ENCODE measurements at places on chromosomes 12 and 14.

GRCh38 chr12:75481774-75482173 is 1.2 kb downstream of the GLIPR1 start:
- no peak for DNase-seq

DNA sequence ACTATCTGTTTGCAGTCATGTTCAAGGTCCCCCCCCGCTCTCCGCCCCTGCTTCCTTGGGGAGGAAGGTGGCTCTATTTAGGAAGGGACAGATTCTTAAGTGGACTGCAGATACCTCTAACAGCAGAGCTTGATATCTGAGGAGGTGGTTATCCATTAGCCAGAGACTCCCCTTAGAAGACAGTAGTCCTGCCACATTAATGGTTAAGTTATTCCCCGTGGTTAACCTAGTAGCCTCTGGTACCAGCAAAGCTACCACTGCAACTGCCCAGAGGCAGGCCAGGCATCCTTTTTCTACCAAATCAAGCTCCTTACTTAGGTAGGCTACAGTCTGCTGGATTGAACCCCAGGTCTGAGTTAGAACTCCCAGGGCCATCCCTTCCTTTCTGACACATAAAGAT is 162.1 kb upstream of the AVPR1A start:
- DNase-seq = no peak

- DNase-seq = peak; percentile 13
Observed at GRCh38 chr14:54278087-54278486, 118.7 kb upstream of the CDKN3 start.

DNA sequence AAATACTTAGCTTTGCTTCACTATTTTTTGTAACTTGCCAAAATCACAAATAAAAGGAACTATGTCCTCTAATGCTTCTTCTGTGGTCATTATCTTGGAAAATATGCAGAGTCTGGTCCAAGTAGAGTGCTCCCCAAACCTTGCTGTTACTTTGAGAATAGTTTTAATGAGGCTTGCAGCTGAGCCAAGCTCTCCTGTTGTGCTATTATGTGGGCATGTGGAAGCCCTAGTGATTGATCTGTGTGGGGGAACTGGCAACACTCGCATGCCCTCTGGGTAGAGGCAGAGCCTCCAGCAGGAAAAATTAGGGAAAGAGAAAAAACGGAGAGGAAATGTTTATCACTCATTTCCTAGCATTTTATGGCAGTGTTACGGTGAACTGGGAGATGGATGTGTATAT is 473.1 kb downstream of the EGLN3 start:
- DNase-seq = no peak

DNA sequence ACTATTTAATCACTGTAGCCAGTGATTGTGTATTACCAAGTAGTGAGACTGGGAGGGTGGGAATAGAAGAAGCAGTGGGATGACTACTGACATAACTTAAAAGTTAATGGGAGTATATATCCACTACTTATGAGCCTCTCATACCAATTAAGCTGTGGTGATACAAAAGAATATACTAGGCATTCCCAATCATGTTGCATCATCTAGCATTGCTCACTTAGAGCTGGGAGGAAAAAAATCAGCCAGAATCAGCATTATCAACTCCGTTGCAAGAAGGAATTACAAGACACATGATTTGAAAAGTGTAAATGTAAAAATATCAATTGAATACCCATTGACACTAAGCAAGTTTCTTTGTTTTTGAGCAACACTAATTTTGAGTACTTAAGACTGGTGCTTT is 745 bp upstream of the PPP1R36 start:
- peak; percentile 11 for DNase-seq

DNA sequence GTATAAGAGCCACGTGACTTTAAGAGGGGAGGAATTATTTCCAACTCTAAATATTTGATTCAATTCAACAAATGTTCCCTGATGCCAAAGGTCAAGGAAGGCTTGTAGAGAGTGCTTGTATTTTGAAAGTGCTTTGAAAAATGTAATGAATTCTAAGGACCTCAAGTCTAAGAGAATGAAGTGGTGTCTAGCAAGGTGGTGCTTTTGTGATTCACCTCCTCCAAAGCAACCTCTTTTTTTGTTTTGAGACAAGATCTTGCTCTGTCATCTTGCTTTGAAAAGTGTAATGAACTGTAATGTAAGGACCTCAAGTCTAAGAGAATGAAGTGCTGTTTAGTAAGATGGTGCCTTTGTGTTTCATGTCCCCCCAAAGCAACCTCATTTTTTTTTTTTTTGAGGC is 13.7 kb downstream of the AK7 start:
- no peak for DNase-seq

DNA sequence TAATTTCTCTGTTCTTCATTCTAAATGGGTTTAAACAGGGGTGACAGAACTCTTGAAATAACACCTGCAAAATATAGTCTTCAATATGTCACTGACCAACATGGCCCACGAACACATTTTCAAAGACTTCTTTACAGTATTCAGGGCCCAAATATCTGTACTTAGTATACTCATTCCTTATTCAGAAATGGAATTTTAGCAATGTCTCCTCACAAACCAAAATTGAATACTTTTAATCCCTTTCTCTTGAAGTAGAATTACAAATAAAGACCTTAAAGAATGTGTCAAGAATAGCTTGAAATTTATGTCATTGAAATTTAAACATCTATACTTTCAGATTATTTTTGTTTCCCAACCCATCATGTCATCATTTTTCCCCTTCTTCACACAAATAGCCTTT is 263.1 kb downstream of the LRIG3 start:
- DNase-seq = peak; percentile 71

DNA sequence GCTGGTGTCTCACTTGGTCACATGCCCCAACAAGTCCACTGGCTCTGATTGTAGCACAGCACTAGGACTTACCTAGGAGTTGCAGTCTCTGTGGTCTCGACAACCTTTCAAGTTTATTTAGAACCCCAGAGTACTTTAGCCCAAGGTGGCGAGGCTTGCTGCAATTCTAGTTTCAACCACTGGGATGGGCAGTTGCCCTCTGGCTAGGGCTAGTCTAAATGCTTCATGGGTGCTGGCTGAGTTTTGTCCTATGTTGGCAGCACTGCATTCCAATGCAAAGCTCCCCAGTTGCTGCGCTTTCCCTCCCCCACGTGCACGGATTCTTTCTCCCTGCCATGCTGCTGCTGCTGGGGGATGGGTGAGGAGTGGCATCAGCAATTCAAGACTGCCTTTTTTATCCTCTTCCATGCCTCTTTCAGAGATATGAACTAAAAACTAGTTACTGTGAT is 207.9 kb downstream of the SYNE2 start:
- DNase-seq = peak; percentile 31

DNA sequence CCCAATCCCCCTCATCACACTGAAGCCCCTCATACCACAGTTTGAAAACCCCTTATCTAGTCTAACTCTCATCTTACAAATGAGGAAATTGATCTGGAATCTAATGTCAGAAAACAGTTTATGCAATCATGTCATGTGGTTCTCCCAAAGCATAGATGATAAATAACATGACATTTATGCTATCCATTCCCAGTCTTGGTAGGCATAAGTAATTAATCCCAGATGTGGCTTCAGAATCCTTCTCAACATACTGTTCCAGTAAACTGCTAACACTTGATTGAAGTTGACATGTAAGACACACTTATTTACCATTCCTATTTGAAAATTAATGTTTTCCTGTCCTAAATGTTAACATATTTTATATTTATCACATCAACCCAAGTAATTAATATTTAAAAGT is 168.7 kb downstream of the GALC start:
- no peak for DNase-seq

DNA sequence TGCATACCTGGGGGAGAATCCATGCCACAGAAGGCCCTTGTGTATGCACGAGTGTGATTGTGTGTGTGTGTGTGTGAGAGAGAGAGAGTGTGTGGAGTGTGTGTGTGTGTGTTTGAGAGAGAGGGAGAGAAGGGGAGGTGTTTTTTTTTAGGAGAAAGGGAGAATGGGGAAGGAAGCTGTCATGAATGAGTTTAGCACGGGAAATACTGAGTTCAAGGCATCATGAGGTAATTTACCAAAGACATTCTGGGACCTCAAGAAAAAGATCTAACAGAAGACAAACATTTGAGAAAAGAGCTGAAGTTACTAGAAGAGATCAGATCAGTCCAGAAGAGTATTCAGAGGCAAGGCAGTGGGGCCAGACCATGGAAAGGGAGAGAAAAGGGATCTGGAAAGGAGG is 157.1 kb downstream of the TTC7B start:
- no peak for DNase-seq

DNA sequence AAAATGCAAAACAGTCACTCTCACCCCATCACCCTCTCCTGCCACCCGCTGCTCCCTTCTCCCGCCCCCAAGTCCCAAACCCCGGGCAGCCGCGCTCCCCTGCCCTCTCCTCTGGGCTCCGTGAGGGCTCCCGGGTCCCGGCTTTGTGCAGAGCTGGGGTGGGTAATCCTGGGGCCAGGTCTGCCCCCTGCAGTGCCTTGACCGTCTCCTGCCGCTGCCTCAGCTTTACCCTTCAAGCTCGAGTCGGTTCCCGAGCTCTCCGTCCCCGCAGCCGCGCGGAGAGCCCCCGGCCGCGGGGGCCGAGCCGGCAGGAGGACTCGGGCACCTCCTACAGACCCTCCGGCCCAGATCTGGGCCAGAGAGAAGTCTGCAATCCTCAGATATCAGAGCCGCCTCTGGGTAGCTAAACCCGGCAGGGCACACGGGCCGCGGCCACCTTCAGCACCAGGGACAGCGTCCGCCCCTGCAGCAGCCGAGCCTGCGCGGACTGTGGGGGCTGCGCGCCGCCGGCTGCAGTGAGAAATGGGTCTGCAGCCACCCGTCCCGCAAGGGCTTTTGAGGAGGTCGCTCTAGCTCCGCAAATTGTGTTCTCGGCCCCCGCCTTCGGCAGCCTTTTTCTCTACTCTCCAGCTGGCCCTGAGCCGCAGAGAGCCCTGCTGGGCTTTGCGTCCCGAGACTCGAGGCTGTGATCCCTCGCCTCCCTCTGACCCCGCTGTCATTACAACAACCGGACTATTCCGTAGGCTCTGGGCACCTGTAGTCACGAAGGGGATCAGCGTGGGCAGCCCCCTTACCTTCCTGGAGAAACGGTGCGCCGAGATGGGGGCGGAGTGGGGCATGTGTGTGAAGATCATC is 1.2 kb downstream of the PRMT8 start:
- peak; percentile 59 for DNase-seq
